ENCODE measurements at places on chromosomes 13 and 19.

- no peak for DNase-seq
Measured at GRCh38 chr19:4225885-4226284, 3.4 kb upstream of the EBI3 start.

- no peak for DNase-seq
Measured at GRCh38 chr13:48156466-48156865, 61.6 kb upstream of the MED4 start.

DNA sequence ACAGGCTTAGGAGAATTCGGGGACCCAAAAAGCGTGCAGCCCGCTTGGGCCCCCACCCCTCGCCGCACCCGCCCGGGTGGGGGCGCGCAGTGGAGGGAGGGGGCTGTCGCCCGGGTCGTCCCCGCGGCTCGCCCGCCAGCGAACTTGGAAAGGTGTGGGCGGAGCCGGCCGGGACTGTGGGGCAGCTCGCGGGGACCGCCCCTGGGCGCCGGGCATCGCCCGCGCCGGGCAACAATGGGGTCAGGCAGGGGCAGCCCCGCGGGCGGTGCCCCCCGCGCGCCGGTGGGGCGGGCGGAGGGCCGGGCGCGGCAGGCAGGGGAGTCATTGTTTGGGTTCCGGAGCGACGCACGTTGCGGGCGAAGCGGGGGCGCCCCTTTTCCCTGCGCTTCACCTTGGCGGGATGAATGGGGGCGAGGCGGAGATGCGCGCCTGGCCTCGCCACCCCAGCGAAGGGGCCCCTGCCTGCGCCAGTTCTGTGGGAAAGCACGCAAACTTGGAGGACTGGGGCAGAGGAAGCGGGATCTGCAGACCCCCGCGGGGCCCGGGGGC, 647 bp upstream of the KLF12 start:
- DNase-seq = peak; percentile 52

GRCh38 chr19:1357531-1358109, 26.1 kb upstream of the NDUFS7 start:
- no peak for DNase-seq

DNA sequence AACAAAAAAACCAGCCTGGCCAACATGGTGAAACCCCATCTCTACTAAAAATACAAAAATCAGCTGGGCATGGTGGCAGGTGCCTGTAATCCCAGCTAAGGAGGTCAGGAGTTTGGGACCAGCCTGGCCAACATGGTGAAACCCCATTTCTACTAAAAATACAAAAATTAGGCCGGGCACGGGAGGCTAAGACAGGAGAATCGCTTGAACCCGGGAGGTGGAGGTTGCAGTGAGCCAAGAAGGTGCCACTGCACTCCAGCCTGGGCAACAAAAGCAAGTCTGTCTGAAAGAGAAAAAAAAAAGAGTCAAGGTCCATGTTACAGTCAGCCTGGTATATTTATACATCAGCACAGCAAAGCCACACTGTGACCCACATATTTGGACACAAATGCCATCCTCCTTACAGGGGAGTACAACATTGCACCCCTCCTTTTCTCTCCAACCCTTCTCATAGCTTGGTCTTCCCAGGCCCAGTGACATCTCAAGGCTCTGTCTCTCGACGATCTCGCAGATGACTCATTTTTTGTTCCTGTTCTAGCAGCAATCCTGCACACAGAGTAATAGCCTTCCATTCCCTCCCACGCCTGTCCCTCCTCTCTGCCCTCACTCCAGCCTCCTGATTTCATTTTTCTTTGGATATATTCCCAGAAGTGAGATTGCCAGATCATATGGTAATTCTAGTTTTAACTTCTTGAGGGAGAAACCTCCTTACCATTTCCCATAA, 21.0 kb upstream of the DPP9 start:
- peak; percentile 87 for DNase-seq

DNA sequence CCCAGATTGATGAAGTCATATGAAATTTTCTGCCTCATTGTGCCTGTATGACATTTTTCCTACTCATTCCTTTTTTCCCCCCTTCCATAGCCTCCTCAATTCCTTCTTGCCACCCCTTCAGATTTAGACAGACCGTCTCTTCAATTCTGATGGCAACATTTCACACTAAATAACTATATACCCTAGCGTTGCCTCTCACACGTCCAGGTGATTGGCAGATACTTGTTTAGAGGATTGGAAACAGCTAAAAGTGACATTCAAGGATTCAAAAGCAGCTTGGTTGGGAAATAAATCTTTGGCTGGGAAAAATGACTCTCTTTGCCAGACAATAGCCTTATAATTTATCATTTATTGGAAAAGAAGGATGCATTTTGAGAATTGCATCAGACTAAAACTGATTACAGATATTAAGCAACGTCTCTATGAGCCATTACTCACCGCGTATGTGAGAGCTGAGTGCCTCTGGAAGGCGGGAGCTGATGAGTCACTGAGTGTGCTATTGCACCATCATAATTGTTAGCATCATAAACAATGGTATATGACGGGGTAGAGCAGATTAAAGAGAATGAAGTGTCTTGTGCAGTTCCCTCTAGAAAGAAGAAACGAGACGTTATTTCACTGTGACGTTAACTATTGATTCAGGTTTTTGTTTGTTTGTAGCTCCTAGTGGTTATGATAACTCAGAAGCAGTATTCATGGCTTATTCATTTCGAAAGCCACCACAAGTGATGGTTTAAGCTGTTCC, 61.1 kb upstream of the FAM216B start:
- peak; percentile 69 for DNase-seq

DNA sequence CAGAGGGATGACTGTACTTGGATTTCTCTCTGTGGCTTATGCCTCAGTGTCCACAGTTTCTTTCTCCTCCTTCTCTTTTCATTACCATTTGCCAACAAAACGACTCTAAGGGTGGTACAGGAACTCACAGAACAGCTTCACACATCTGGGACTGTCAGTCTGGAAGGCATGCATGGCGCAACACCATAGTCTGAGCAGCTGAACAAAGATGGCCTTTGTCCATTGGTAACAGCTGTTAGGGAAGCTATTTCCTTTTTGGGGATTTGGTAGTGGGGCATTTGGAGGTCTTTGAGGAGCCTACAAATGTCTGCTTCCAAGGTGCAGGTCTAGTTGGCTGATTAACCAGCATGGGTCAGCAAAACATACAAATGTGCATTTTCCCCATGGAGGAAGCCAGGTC, 81.4 kb upstream of the PCDH8 start:
- DNase-seq = no peak
